ENCODE measurements at places on chromosomes 16 and 17.

GRCh38 chr16:53743149-53743566, 39.2 kb downstream of the FTO start:
- no peak for DNase-seq

DNA sequence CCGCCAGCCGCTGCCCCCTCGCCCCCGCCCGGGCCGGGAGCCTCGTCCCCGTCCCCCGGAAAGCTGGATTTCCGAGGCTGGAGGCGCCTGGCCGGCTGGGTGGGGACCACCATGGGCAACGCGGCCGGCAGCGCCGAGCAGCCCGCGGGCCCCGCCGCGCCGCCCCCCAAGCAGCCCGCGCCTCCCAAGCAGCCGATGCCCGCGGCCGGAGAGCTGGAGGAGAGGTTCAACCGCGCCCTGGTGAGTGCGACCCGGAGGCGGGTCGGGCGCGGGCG, 266 bp downstream of the FMNL1 start:
- DNase-seq, result no peak

GRCh38 chr16:19583665-19584300, 28.3 kb downstream of the VPS35L start:
- no peak for DNase-seq

DNA sequence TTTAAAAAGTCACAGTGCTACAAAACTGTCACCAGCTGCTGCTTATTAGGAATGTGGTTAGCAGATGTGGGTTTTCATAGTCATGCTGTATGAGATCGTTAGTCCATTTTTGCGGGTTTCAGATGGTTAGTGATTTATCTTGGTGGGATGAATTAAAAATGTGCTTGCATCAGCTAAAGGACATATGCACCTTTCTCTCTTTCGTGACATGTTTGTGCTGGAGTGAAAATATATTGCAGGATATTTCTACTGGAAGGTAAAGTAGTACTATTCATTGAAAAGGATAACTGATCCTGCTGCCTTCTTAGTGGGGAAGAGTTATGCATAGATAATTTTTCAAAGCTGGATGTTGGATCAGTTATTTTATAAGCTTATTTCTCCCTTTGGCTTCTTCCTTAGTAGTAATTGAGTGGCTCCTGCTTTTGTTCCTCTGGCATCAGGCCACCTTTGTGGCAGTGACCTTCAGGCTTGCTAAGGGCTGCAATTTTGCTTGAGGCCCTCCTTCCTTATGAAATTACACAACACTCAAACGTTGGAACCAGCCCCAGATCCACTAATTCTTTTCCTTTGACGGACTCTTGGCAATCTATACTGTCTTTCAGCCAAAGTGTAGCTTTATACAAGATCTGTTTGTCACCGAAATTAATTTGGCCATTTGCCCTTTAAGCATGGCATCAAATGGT, 7.5 kb upstream of the SNTB2 start:
- DNase-seq, result no peak

DNA sequence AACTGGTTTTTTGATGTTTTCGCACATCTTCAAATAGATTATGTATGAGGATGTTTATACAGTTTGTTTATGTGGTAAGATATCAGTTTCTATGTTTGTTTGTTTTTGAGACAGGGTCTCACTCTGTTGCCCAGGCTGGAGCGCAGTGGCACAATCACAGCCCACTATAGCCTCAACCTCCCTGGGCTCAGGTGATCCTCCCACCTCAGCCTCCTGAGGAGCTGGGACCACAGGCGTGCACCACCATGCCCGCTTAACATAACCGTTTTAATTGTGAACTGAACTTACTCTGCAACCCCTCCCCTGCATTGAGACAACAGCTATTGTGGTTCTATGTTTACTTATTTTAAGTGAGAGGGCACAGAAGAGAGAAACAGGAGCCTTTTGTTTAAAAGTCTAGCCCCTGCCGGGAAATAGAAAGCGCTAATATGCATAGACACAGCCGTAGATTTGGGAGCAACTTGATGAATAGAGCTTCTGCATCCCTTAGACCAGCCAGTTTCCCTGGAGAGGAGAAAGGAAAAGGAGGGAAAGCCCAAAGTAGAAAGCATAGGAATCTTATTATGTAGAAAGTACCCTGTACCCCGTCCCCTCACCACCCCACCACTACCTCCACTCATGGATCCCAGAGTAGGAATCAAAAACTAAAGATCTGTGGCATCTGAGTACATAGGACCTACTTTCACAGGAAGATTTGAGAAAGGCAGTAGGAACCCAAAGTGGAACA, 19.6 kb upstream of the APPBP2 start:
- DNase-seq, result no peak

DNA sequence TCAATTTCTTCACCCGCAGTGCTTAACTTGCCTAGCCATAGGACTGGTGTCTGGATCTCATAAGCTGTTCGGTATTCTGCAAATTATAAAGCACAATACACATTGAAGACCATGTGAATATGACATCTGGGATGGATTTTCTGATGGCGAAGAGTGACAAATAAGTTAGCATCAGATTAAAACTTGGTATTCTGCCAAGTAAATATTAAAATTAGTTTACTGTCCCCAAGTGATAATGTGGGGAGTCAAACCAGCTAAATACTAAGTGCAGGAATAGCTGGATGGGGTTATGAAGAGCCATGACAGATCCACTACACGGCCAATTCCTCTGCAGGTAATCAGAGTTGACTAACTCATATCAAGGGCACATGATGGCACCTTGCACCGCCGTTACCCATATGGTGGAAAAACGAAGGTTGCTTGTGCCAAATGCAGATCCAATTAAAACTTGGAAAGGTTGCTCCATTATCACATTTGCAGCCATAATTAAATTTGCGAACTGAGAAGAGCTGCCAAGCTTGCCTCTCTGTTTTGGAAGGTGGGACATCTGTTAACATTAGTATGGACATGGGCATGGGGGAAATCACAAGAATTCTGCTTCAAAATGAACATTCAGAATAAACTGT, 114.9 kb upstream of the TOM1L1 start:
- DNase-seq, result no peak

GRCh38 chr17:7884581-7885366, 3.8 kb upstream of the CHD3 start:
- DNase-seq, result no peak

GRCh38 chr17:60506312-60506711, 19.7 kb downstream of the APPBP2 start:
- DNase-seq, result no peak

- no peak for DNase-seq
Measured at GRCh38 chr16:1497014-1497598, 3.9 kb downstream of the TELO2 start.

GRCh38 chr17:67563692-67564228, 154.0 kb upstream of the NOL11 start:
- DNase-seq, result no peak

- DNase-seq, result no peak
Measured at GRCh38 chr16:81592353-81592866, 147.8 kb downstream of the CMIP start.

DNA sequence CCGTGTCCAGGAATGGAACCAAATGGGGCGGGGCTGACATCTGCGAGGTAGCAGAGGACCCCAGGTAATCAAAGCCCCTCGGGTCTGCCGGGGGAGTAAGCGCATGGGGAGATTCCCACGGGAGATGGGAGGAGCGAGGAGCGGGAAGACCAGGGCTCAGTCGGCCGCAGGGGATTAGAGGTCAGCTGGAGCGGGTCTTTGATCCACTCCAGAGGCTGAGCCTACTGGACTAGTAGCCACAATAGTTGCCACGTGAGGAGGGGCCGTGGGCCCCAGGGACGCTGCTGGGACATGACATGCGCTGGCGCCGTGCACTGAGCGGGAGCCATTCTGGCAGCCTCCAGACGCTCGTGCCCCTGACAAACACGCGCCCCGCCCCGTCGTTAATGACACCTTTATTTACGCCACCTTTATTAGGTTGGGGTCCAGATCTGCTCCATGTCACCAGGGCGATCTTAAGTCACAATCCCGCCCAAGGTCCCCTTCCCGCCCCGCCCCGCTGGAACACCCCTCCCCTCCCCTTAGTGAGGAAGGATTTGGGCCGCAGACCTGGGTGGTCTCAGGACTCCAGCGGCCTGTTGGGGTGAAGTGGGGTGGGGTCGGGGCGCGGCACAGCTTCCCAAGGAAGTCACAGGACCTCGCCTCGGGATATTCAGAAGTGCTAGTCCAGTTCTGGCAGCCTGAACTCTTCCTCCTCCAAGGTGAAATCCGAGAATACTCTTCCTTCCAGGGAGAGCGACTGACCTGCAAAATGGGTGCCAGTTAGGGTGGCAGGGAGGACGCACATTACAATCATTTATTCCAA, 15.0 kb downstream of the PPY start:
- DNase-seq, result no peak

GRCh38 chr17:81031566-81032550, 3.1 kb upstream of the BAIAP2 start:
- DNase-seq, result peak; percentile 93

- no peak for DNase-seq
Measured at GRCh38 chr17:28612531-28612930, 1.5 kb downstream of the RSKR start.

DNA sequence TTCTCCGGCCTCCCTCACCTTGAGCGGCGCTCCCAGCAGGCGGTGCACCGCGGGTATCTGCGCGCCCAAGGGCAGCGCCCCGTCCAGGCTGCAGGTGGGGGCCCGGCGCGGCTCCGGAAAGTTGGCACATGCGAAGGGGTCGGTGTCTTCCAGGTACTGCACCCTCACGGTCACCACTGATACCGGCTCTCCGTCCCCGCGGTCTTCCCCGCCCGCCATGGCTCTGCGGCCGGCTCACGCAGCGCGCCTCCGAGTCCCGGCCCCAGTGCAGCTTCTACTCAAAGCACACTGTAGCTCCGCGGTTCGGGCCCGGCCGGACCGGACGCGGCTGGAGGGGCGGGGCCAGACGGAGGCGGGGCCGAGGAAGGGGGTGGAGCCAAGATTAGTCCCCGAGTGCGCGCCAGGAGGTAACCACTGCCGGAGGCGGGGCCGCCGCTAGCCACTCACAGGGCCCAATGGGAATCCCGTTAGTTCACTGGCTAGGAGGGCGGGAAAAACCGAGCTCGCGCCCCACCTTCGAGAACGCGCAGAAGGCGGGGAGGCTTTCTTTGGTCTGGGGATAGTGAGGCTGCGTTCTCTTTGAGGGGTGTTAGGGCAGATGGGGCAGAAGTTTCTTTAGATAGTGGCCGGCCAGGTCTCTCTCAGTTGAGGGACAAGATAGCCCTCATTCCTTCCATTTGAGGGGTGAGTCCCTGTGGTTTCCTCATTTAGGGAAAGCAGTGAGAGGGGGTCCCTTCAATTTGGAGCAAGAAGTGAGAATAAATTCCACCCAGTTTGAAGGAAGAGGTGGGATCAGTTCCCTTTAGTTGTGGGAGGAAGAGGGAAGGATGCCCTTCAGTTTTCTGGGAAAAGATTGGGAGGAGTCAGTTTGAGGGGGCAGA, at the start of gene FHOD1:
FHOD1 (minus strand) TSS at position 290 of the 881 bp plus-strand sequence; CDS start at position 219, 71 bp downstream.
- DNase-seq, result peak; percentile 84

DNA sequence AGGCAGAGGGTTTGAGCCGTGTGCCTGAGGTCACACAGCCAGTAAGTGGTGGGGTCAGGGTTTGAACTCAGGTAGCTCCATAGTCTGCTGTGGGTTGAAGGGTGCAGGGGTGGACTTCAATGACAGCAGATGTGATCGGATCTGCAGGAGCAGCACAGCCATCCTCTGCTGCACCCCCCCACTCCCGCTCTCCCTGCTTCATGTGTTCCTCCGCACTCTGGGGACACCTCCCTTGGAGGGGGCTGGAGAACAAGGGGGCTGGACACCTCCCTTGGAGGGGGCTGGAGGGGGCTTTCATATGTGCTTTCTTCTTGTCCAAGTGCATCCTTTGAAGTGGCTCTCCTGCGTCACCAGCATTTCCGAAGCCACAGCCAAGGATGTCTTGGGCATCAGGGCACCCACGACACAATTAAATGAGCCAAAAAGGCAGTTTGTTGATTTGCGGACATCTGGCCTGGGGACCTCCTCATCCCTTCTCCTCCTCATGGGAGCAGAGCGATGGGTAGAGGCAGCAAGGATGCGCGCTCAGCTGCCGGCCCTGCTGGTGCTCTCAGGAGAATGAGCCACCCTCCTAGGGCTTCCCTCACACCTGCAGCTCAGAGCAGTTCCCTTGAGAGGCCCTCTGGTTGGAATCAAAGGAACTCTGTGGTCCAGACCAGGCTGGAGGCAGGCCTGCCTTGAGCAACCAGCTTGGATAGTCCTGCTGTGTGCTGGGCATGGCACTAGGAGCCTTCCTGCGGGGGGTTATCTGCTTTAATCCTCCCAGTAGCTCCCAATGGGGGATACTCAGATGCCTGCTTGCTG, 26.2 kb downstream of the WSCD1 start:
- peak; percentile 46 for DNase-seq

- DNase-seq, result no peak
Measured at GRCh38 chr16:49699841-49700175, 156.1 kb downstream of the ZNF423 start.

GRCh38 chr17:65441053-65441605, 120.3 kb downstream of the AXIN2 start:
- DNase-seq, result no peak

DNA sequence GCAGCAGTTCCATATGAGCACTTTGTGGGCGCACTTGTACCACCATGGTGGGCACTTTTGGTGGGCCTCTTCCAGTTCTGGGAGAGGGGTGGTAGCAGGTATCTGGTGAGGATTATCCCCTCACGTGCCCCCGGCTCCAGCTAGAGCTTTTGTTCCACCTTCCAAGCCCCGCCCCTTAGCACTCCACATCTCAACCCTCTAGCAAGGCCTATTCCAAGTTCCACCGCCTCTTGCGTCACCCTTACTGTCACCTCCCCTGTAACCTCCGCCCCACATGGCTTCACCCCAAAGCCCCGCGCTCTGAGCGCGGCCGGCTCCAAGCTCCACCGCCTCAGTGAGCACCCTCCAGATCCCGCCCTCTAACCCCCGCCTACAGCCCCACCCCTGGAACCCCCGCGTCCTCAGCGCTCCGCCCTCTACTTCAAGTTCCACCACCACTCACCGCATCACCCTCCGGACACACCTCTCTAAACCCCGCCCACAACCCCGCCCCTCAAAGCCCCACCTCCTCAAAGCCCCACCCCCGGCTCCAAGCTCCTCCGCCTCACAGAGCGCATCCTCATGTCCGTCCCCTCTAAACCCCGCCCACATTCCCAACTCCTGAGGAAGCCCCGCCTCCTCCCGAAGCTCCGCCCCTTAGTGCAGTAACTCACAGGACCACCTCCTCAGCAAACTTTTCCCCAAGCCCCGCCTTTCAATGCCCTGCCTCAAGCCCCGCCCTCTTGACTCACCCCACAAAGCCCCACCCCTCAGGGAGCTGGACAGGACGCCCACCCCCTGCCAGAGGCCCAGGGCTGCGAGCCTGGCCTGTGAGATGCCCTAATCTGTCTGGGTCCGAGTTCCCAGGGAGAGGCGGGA, 11.1 kb downstream of the SCN4A start:
- DNase-seq, result no peak

DNA sequence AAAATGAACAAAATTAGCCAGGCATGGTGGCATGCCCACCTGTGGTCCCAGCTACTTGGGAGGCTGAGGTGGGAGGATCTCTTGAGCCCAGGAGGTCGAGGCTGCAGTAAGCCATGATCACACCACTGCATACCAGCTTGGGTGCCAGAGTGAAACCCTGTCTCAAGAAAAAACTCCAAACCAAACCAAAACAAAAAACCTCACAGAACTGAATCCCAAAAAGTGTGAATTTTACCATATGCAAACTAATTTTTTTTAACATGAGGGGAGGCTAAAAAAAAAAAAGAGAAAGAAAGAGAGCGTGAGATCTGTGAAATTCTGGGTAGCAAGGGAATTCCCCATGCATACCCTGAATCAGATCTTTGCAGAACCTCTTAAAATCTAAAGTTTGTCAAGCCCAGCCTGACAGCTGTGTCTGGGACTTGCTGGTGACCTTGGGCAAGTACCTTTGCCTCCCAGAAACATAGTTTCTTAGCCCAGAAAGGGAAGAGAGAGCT, 17.1 kb upstream of the CDH1 start:
- no peak for DNase-seq

Measured in NCI-H524 treated with DMSO at 0.1 percent for 48 hours (cell line).